GDM1 (cell line): ENCODE measurements at places on chromosomes 12 and 14.

GRCh38 chr14:99815696-99816095, 22.5 kb downstream of the EML1 start:
- DNase-seq: no peak

DNA sequence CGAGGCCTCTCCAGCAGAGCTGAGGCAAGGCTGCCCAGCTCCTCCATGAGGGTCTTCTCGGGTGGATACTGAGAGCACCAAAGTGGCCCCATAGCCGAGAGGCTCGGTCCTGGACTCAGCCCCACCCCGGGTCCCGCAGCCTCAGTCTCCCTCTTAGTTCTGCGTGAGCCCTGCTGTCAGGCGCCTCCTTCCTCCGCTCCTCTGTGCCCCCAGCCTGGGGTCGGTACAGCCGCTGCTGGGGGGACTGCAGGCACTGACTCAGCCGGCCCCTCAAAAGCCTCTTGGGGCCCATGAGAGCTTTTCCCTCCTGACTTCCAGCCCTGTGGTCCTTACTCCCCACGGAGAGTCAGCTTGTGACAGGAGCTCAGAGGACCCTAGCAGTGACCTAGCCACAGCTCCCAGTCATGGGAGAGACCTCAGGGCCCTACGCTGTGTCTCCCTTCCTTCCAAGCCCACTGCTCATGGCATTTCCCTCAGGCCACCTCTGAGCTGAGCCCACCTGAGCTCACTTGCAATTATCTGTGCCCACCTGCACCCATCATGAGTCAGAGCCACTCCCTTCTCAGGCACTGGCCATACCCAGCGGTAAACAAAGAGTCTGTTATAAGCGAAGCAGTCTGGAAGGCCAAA, 295.0 kb upstream of the RTL1 start:
- no peak for DNase-seq

- no peak for DNase-seq
Observed at GRCh38 chr14:24863968-24864684, 185.8 kb downstream of the STXBP6 start.

DNA sequence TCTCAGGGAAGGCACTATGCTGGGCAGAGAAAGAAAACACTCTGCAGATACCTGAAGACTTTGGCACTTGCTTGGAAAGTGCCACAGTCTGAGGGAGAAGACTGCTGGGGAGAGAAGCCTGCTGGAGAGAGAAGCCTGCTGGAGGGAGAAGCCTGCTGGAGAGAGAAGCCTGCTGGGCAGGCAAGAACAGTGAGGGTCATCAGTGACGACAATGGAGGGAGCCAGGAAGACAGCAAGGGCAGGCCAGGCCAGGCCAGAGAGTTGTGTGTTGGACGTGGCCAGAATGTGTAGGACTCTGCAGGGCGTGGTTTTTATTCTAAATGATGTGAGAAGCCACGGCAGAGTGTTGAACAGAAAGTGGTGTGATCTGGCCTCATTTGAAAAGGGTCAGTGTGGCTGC, 185.3 kb upstream of the ABCD2 start:
- no peak for DNase-seq

DNA sequence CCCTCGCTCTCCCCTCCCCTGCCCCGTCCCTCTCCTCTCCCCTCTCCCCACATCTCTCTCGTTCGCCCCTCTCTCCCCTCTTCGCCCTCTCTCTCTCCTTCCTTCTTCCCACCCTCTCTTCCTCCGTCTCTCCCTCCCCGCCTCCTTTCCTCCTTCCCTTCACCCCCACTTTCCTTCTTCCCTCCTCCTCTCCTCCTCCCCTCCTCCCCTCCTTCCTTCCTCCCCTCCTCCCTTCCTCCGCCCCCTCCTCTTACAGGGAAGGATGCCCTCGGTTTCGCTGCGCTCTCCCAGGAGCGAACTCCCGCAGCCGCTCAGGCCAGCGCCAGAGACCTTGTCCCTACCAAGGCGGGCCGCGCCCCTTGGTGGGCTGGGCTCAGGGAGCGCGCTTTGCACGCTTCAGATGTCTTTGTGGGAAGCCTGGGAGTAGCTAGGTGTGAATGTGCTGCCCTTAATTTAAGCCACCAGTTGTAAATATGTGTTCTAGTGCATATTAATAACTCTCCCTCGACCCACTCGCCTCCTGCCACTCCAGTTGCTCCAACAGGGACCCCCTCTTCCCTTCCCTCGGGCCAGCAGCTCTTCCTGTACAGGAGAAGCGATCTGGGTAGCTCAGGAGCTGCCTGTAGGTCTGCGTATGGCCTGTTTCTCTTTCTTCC, 13.3 kb upstream of the MAP3K9 start:
- DNase-seq: no peak

- no peak for DNase-seq
Observed at GRCh38 chr12:2384533-2385351, 332.0 kb downstream of the CACNA1C start.

DNA sequence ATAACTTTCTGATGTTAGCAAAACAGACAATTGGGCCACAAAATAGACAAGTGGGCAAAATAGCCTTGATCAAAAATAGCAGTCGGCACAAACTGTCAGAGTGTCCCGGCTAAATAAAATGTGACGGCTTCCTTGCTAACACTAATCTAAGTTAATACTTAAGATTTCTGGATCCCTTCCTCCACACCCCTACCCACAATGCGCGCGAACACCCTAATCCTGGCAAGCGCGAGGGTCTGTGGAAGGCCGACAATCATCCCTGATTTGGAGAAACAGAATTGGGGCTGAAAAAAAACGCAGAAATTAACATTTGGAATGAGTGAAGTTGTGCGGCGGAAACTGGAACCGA, 489 bp downstream of the CEP290 start:
- no peak for DNase-seq

DNA sequence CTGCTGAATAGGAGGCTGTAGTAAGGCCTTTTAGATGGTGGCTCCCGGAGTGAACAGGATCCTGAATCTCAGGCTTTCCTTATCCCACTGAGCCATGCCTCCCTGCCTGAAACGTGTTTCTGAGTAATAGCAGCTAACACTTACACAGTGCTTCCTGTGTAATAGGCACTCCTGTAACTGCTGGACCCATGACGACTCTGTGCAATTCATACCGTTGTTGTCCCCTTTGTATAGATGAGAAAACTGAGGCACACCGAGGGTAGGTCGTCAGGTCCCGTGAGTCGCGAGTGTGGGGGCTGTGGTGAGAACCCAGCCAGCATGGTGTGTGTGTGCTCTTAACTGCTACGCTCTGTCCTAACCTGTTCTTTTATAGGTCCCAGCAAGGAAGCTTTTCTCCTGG, 193.6 kb downstream of the CACNA1C start:
- no peak for DNase-seq

DNA sequence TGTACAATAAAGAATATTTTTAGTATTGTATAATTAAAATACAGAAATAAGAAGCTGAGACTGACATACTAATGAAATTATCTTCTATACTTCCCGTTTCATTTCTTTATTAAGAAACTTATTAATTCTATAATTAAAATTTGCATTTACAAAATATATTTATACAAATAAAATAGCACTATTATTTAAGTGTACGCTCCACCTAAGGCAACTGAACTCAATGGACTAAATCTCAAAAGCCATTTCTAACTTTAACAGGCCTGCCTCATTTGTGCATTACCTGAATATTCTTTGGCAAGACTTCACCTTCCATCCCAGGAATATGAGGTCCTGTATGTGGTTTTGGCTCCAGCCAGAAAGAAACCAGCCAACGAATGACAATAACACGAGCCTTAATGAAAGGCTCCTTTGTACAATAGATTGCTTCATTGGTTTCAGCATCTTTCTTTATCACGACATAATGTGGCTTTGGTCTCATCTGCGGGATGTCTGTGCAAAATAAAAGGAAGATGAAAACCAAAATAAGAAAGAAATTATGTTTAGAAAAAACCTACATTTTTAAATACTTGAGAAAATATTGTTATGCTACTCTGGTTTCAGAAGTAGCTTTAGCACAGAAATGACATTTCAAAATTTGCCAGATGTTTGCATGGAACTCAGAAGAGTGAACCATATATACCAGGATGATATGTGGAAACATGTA, 58.7 kb downstream of the RALGAPA1 start:
- DNase-seq: no peak

DNA sequence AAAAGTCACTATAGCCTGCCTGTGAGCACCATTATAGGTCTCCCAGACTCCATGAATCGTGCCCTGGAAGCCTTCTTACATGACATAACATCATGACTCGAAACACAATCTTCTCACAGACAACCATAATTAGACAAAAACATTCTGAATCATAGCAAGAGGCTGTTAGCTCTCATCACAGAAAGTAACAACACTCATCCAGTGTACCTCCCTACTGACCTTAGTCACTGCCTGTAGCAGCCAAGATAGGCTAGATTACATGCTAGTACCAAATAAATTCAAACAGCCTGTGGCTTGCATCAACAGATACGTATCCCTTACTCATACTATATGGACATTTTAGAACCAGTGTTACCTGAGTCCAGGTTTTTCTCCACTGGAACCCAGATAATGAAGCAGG, 663.8 kb upstream of the FOXG1 start:
- no peak for DNase-seq

DNA sequence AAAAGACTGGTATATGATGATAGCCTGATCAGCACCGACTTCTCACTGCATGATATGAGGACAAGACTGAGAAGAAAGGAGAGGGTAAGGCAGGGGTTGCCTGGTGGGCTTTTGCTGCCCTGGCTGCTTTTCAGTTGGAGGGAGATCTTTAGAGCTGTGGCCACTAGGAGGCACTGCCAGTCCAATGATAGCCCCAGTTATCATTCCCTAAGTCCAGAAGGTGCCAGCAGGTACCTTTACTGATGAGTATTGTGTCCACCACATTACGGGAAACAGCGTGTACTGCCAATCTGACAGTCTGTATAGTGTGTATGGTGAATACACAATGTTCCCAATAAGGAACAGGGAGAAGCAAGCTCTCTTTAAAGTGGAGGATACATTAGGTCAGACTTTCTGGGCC, 55.8 kb upstream of the CCDC175 start:
- DNase-seq: peak; percentile 10
